ENCODE measurements at places on chromosomes 2 and 18.

GRCh38 chr2:210971431-210971830 lies 415.0 kb downstream of the CPS1 start:
- DNase-seq = no peak

DNA sequence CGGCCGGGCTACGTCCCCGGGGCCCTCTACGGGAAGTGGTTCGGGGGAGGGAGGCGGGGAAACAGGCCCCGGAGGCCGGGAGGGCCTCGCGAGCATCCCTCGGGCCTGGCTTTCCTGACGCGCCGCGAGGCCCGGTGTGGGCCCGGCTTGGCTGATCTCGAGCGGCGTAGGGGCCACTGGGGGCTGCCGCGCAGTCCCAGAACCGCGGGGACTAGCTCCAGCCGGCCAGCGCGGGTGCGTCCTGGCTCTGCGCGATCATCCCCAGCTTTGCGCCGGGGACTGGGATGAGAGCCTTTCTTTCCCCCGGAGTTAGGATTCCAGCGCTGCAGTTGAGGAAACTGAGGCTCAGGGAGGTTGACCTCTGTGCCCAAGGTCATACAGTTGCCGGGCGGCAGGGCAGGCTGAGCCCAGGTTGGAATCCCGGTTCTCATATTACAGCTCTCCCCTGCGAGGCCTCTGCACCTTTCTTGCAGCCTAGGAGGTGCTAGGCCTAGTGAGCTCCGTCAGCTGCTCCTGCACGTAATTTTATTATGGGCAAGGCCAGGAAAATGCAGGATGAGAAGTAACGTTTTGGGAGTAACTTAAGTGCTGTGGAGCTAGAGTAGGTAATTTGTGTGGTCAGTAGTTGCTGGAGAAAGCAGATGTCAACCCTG lies 501 bp downstream of the LPIN1 start:
- DNase-seq = no peak

DNA sequence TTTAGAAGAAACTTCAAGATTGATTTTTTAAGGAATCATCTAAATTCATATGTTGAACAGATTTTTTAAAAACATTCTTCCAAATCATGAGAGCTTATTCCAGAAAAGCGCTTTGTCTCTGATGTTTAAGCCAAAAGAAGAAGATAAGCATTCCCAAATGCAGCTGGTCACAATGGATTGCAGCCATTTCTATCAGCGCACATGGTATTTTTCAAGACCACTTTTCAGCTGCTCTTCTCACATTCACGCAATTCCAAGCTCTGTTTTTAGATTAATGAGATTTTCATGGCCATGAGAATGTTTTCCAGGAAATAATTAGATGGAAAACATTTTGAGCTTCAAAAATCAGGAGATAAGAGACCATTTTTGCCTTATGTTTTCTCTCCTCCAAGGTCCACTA lies 8.7 kb downstream of the OSBPL1A start:
- DNase-seq = no peak

GRCh38 chr18:13660510-13660909 lies 65.8 kb downstream of the FAM210A start:
- DNase-seq = no peak

DNA sequence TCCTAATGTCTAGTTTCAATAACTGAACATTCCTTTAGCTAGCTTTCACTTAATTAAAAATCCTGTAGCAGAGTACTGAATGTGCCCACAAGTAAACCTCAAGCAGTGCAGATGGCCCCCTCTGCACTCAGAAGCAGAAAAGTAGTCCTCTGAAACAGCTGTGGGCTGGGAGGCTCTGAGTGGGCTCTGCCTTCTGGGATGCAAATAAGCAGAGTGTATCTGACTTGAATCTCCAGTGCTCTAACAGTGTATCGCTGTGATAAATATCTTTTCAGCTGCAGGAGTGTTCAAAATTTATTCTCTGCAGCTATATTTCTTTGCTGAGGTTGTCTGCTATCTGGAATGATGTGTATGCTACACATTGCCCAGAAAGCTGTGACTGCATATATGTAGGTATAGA lies 44.8 kb upstream of the SYT4 start:
- DNase-seq = no peak

DNA sequence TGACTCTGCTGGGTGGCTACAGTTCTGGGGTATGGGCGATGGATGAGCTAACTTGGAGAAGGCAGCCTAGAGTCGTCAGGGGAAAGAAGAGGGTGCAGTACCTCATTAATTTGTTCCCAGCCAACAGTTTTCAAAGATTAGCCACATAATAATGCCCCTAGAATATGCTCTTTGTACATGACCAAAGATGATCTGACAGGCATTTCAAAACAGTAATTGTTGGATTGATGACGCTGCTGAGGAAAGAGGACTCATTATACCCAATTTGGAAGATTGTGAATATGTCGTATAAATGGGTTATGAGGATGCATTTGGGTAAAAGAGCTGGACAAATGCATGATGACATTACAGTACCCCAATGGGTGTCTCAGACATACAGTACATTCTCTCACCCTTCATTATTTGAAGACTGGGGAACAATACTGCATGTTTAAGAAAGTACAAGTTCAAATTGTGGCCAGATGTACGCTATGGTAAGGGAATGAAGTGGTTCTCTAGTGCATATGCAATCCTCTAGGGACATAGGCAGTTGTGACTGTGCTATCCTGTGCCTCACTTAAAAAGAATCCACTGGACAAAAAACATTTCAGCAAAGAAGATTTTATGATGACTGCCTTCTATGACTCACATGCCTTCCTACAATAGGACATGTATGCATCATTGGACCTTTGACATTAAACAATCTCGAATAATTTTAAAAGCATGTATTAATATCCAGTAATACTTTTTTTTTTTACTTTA lies 233.2 kb downstream of the CNTNAP5 start:
- DNase-seq = no peak

- DNase-seq = peak; percentile 45
These were observed 7.0 kb downstream of the SLC35F6 start for GRCh38 chr2:26770986-26771586.

GRCh38 chr18:68532328-68532885 lies 182.5 kb downstream of the TMX3 start:
- no peak for DNase-seq

GRCh38 chr18:37170984-37171383 lies 342.1 kb downstream of the KIAA1328 start:
- DNase-seq = no peak

GRCh38 chr2:217941886-217942728 lies 60.7 kb downstream of the TNS1 start:
- no peak for DNase-seq

- no peak for DNase-seq
These were observed 64.8 kb upstream of the STK39 start for GRCh38 chr2:168312036-168312822.

DNA sequence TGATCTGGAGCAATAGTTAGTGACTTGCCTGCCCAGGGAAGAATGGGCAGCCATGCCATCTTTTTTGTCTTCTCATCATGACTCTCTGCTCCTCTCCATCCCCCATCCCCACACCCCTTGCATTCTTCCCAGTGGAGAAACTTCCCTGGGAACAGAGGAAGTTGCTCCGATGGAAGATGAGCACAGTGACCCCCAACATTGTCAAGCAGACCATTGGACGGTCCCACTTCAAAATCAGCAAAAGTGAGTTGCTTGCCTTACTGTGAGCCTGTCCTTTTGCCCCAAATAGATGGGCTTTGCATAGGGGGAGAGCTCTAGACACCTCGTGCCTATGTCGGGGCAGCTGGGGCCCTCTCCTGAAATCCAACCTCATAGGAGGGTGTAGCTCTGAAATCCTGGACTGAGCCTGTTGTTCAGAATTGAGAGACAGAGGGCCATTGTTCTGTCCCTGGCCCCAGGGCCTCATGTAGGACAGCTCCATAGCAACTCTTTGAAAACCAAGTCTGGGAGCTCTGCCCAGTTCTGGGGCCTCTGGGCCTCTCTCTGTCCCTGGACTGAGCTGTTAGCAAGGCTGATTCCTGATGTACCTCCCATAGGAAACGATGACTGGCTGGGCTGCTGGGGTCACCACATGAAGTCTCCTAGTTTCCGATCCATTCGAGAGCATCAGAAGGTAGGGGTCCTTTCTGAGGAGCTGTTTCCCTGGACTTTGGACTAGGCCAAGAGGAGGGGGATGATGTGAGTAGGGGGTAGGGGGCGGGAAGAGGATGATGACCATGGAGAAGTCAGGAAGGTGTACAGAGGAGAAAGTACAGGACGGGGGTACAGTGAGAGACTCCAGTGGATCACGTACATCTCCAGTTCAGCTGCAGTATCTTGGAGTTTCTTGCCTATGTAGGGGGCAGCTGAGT lies 35.2 kb downstream of the TTLL4 start:
- no peak for DNase-seq

- DNase-seq = no peak
These were observed 75.1 kb downstream of the CTAGE1 start for GRCh38 chr18:22342625-22343024.

GRCh38 chr2:109371481-109372170 lies 242.1 kb downstream of the SEPTIN10 start:
- no peak for DNase-seq

- no peak for DNase-seq
These were observed 206.1 kb upstream of the CDH7 start for GRCh38 chr18:65544701-65545100.

DNA sequence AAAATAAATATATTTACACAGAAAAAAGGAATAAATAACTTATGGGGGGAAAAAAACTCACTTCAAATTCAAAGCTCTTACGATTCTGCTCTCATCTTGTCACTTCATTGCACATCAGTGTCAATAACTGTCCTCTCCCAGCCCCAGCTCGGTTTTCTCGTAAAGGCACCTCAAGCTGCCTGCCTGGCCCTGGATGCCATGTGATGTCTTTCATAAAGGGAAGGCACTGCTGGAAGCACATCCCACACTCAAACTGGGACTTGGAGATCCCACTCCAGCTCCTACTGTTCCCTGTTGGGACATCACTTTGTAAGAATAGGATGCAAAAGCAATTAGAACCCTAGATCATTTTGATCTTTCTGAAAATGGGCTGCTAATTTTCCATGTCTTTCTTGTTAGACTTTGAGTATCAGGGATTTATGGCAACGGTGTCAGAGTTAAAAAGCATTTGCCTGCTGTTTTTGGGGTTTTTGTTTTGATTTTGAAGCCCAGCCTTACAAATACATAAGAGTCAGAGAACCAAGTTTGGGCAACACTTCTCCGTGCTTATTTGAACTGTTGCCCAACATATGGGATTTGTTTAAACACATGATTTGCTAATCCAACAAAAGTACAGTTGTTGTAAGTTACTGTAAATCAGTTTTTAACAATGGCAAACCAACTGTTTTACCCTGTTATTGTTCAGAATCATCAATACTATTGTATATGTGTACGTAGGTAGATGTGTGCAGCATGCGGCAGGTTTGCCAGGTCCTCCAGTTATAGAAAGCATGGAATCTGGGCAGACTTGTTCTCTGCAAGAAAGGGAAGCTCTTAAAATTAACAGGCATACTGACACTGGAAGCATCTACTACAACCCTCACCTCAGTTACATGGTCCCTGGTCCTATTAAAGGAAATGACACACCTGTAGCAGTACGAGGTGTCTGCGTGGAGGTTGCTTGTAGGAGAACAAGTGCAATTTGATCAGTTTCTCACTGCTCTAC lies 20.6 kb downstream of the SERTAD2 start:
- DNase-seq = no peak

DNA sequence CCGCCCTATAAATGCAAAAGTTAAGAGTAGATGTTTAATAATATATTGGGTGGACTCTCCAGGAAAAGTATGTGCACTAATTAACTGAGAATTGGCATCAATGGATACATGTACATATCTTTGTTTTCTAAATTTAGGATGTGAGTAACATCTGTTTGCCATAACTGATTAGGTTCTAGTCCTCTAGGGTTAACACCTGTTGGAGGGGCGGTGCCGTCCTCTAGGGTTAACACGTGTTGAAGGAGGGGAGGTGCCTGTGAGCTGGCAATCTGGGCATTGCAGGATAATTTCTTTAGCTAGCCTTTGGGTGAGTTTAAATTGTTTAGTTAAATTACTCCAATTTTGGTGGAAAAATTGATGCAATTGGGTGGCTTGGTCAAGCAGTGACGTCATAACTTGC lies 30.9 kb downstream of the HTR2B start:
- DNase-seq = no peak

GRCh38 chr2:11870064-11870463 lies 123.6 kb downstream of the LPIN1 start:
- DNase-seq = no peak

- no peak for DNase-seq
These were observed 17.7 kb downstream of the MAP2 start for GRCh38 chr2:209441541-209441940.

DNA sequence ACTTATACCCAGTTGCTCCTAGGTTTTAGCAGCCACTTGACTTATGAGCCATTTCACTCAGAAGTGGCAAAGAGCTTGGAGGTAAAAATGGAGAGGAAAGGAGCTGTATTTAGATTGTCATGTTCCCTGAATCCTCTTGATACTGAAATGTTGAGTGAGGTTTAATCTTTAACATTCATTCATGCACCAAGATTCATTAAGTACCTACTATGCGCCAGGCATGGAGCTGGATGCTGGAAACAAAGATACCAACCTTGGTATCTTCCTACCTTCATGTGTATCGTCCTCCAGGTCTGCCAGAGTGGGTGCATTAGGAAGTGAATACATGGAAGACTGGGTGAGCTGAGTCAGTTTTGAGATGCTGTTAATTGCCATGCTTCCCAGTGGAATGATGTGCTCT lies 23.7 kb downstream of the TPGS2 start:
- DNase-seq = no peak

DNA sequence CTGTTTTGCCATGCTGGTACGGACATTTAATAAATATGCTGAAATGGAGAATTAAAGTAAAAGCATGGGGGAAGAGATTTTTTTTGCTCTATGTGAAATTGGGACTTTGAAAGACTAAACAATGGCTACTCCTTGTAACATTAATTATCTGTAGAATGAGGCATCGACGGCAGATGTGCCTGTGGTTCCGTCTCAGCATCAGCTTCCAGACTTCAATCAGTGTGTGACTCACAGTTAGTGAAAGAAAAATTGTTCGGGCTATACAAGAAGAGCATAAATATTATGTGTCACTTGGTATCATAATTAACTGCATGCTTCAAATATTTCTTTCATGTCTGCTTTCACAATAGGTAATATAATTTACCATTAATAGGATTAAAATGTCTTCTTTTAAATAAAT lies 117.0 kb upstream of the SMIM21 start:
- DNase-seq = no peak

DNA sequence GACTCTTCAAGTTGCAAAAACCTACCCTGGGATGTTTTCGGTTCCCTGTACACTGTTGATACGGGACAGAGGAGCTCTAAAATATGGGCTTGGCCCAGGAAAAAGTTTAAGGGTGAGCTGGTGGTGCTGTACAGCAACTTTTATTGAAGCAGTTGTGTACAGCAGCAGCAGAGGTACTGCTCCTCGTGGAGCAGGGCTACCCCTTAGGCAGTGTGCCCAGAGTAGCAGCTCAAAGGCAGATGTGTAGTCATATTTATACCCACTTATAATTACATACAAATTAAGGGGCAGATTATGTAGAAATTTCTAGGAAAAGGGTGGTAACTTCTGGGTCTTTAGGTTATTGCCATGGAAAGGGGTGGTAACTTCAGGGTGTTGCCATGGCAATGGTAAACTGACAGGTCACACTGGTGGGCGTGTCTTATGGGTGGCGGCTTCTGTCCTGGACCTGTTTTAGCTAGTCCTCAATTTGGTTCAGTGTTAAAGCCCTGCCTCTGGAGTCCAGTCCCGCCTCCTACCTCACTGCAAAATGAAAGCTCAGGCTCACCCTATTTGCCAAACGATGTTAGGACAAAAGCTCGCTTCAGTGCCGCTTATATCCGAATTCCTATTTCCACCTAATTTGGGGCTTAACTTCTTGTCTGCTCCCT lies 203.2 kb downstream of the ETAA1 start:
- no peak for DNase-seq
